Astrocyte (in vitro differentiated cells and primary cell): ENCODE measurements at places on chromosomes 5 and 9. TPM values are rescaled to one million over a fixed set of nuclear protein-coding genes. Genes with fewer than 3 reads are reported as not detected.

ASTN2 gene
- 12.7 and 13.6 TPM in 2 replicates for total RNA-seq

- DNase-seq, result peak; percentile 83
- H3K27ac ChIP-seq, result no peak overlapping the region
- H3K4me1 ChIP-seq, result no peaks in the 10 kb centered on the region
- no peaks in the 10 kb centered on the region for H3K36me3 ChIP-seq
Measured at GRCh38 chr9:13804532-13804931, 509.4 kb downstream of the NFIB start.

DNA sequence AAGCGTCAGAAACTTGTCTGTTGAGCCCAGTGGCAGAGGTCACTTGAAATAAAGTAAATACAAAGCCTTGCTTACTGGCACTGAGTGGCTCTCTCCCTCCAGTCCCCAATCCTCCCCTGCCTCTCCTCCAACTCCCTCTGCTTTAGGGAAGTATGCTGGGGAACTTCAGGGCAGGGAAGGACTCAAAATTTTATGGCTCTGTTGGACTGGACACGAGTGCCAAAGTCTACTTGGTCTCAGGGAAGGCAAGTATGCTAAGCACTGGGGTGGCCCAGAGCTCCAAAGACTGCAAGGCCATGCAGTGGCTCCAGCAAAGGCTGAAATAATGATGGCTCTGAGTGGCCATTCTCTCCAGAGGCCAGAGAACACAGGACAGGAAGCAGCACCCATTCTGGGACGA, 9.6 kb downstream of the PLGRKT start:
- no peaks in the 10 kb centered on the region for H3K36me3 ChIP-seq
- no peak overlapping the region for H3K27ac ChIP-seq
- H3K4me1 ChIP-seq, result no peaks in the 10 kb centered on the region
- no peak overlapping the region for H3K4me3 ChIP-seq
- H3K27me3 ChIP-seq, result no peaks in the 10 kb centered on the region

DNA sequence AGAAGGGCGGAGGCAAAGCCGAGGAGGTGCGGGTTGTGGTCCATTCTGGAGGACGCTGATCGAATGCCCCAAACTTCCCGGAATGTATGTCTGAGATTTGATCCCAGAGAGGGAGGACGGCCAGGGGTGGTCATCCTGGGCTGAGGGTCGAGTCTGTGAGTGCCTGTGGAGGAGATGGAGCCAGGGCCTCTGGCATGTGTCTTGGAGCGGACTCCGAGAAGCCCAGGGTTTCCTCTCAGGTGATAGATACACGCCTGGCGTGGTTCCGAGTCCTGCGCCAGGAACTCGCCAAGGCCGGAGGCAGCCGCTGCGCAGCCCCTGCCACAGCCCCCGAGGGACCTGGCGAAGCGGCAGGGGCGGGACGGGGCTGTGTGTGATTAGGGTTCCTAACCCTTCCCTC, 363 bp downstream of the ZNF454 start:
- peak overlapping the region; percentile 70 for H3K4me3 ChIP-seq
- H3K36me3 ChIP-seq, result no peaks in the 10 kb centered on the region
- peak overlapping the region; percentile 19 for H3K27ac ChIP-seq
- DNase-seq, result peak; percentile 13
- H3K27me3 ChIP-seq, result no peaks in the 10 kb centered on the region

KIF24 gene
- total RNA-seq, result 0.79 and 0.86 TPM in 2 replicates

- no peaks in the 10 kb centered on the region for H3K36me3 ChIP-seq
- H3K27me3 ChIP-seq, result no peaks in the 10 kb centered on the region
- H3K4me1 ChIP-seq, result no peaks in the 10 kb centered on the region
- no peak for DNase-seq
Measured at GRCh38 chr5:58987193-58987592, 404.3 kb downstream of the RAB3C start.

GRCh38 chr9:136135326-136136126, 16.9 kb upstream of the TMEM250 start:
- DNase-seq, result no peak
- H3K4me3 ChIP-seq, result no peak overlapping the region
- H3K36me3 ChIP-seq, result no peaks in the 10 kb centered on the region
- H3K27me3 ChIP-seq, result peaks cover 45% of the 10 kb centered on the region

GRCh38 chr9:16275795-16276624, 594.5 kb downstream of the BNC2 start:
- H3K27me3 ChIP-seq, result peaks cover 3% of the 10 kb centered on the region
- H3K27ac ChIP-seq, result no peak overlapping the region
- DNase-seq, result peak; percentile 53

DNA sequence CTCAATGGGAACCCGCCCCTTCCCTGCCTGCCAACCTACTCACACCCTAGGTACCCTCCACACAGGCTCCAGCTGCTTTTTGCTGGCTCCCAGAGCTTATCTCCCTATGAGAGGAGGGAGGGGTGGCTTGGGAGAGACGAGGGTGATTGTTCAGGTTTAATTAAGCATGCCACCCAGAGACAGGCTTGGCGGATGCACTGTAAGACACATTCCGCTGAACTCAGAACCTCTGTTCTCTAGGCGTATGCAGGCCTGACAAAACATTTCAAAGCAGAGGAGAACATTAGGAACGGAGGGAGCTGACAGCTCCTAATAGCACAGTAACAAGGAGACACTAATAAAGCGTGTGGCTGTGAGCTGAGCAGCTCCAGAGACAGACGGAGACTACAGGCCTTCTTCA, 80.1 kb downstream of the TRIM32 start:
- no peaks in the 10 kb centered on the region for H3K4me1 ChIP-seq
- H3K36me3 ChIP-seq, result no peaks in the 10 kb centered on the region
- DNase-seq, result no peak
- H3K4me3 ChIP-seq, result no peak overlapping the region
- H3K27me3 ChIP-seq, result no peaks in the 10 kb centered on the region

GRCh38 chr9:19445452-19445851, 36.6 kb downstream of the ACER2 start:
- H3K4me1 ChIP-seq, result no peaks in the 10 kb centered on the region
- H3K36me3 ChIP-seq, result no peaks in the 10 kb centered on the region
- no peak overlapping the region for H3K27ac ChIP-seq
- peak; percentile 11 for DNase-seq
- no peaks in the 10 kb centered on the region for H3K27me3 ChIP-seq
- H3K4me3 ChIP-seq, result no peak overlapping the region

SPATA31E1 gene
- total RNA-seq, result not detected in 2 replicates

SLC34A3 gene
- total RNA-seq, result 0.09 TPM in 1 of 2 replicates, not detected in the other

PRRT1B gene
- total RNA-seq, result not detected in 2 replicates

GDA gene
- not detected in 2 replicates for total RNA-seq

LCNL1 gene
- total RNA-seq, result 0.22 and 0.45 TPM in 2 replicates

- DNase-seq, result no peak
- H3K36me3 ChIP-seq, result no peaks in the 10 kb centered on the region
- H3K27ac ChIP-seq, result no peak overlapping the region
- no peak overlapping the region for H3K4me3 ChIP-seq
- no peaks in the 10 kb centered on the region for H3K27me3 ChIP-seq
- H3K4me1 ChIP-seq, result peaks cover 4% of the 10 kb centered on the region
Measured at GRCh38 chr5:79135790-79136553, 24.4 kb downstream of the BHMT start.

GRCh38 chr9:72390907-72391306, 25.9 kb upstream of the ZFAND5 start:
- no peaks in the 10 kb centered on the region for H3K36me3 ChIP-seq
- no peaks in the 10 kb centered on the region for H3K4me1 ChIP-seq
- no peaks in the 10 kb centered on the region for H3K27me3 ChIP-seq
- H3K27ac ChIP-seq, result no peak overlapping the region

ABHD17B gene
- 19.6 and 21.3 TPM in 2 replicates for total RNA-seq

CCNJL gene
- 12.5 and 15.7 TPM in 2 replicates for total RNA-seq

PFN3 gene
- total RNA-seq, result not detected in 2 replicates

TMEM171 gene
- total RNA-seq, result 0.38 and 0.45 TPM in 2 replicates

DNA sequence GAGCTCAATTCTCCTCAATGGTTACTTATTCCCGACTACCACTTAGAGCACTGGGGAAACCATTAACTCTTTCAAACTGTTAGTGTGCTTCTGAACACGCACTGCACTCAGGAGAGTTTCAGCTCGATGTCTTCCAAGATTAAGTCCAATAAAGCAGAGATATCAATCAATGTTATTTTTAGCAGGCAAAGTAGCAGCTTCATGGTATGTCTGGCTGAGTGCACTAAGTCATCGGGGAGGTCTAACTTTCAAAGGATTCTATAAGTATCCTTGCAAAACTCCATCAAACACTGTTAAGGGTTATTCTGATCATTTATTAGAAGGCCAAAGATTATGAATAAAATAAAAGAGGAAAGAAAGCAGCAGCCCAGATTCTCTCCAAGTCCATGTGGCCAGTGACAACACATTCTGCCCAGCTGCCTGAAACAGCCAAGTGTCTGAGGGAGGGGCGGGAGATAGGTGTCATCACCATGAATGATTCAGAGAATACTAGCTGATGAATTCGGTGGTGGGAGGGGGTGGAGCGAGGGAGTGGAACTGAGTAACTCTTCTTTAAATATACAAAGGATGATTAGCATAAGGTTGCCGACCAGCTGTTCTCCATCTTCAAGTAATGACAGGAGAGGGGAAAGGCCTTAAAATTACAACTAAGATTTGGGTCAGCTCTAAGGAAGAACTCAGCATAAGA, 21.3 kb downstream of the NREP start:
- peak; percentile 96 for DNase-seq
- peak overlapping the region; percentile 81 for H3K27ac ChIP-seq
- H3K4me3 ChIP-seq, result no peak overlapping the region
- peaks cover 51% of the 10 kb centered on the region for H3K4me1 ChIP-seq

DNA sequence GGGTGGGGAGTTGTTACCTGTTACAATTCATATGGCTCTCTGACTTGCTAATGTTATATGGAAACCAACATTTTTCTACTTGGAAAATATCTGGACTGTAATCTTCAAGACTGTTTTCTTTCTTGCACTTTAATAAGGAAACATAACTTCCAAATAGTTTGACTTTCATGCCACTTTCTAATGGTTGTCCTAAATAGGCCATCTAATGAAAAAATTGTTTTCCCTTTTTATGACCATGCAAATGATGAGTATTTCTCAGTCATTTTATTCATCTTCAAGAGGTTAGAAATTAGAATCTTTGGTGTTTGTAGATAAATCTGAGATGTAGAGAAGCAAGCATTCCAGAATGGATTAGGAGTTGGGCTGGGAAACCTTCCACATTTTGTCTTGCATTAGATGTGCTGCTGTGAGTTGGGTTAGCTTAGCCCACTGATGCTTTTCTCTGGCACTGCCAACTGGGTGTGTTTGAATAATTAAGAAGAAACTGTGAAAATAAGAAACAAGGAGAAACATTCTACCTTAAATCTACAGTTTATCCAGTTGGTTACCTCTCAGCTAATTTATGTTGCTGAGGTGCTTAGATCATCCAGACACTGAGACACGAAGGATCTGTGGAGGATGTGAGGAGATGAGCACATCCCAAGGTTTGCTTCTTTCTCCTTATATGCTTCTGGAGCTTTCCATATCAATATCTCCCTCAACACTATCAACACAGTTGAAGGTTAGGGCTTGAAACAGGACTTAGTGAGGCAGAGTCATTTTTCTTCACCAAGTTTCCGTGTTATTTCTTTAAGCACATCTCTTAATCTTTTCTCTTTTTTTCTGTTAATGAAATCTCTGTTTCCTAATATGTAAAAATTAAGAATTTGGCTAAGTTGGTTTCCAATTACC, 2.7 kb downstream of the RASGRF2 start:
- no peak overlapping the region for H3K4me3 ChIP-seq
- H3K27ac ChIP-seq, result no peak overlapping the region
- H3K4me1 ChIP-seq, result peaks cover 25% of the 10 kb centered on the region
- H3K27me3 ChIP-seq, result peaks cover 9% of the 10 kb centered on the region

- no peak overlapping the region for H3K4me3 ChIP-seq
- DNase-seq, result peak; percentile 82
- no peaks in the 10 kb centered on the region for H3K4me1 ChIP-seq
- no peaks in the 10 kb centered on the region for H3K27me3 ChIP-seq
- H3K27ac ChIP-seq, result no peak overlapping the region
Measured at GRCh38 chr5:41371738-41372137, 138.7 kb downstream of the PLCXD3 start.

DNA sequence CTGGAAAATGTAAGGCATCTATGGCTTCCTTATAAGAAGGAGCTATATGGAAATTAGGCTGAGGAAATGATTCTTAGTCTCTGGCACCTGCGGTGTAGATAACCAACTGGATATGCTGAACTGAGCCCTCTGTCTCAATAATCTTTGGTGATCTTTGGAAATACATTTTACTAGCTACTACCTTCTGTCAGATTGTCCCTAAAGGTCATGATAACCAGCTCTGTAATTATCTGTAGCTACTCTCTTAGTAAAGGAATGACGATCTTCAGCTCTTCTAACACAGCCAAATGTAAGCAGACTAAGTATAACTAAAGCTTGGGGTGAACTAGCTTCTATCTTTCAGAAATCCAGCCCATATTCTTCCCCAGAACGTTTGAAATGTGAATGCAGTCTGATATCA, 124.9 kb upstream of the GRHPR start:
- H3K27ac ChIP-seq, result no peak overlapping the region
- no peaks in the 10 kb centered on the region for H3K27me3 ChIP-seq
- H3K4me1 ChIP-seq, result peaks cover 4% of the 10 kb centered on the region
- no peaks in the 10 kb centered on the region for H3K36me3 ChIP-seq
- H3K4me3 ChIP-seq, result no peak overlapping the region
